Activated naive CD4-positive, alpha-beta T cell (primary cell): ENCODE measurements at places on chromosomes 7 and 10.

DNA sequence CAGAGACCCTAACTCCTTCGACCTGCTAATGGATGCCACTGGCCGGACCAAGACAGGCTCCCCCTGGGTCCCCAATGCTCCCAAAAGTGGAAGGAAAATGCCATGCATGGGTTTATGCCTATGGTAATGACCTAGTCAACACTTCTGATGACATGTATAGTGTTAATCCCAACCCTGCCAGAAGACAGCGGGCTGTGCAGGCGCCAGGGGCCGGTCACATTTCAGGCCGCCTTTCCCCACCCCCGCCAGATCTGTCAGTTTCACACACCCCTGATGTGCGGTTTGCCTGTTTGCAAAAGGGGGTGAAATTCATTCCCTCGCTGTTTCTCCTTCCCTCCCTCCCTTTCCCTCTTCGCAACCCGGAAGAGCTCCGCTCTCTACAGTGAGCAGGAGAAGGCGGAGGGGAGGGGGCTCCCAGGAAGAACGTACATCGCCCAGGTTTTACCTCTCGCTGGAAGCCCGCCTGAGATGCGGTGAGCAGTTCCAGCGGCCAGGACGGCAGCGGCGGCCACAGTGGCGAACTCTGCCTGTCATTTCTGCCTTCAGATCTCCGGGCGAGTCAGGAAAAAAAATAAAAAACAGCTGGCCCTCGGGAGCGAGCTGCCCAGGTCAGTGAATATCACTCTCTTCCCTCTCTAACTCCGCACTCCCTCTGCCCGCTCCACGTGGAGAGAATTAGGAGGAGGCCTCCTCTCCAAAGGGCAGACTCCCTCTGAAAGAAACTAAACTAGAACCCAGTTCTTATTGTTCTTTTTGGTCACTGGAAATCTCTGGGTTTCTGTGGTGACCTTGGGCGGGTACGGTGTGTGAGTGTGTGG lies 9.4 kb upstream of the GATA3 start:
- DNase-seq, result no peak

GRCh38 chr10:119655566-119656001 lies 4.4 kb downstream of the BAG3 start:
- DNase-seq, result no peak

GRCh38 chr7:32161708-32162107 lies 91.5 kb upstream of the PDE1C start:
- no peak for DNase-seq

DNA sequence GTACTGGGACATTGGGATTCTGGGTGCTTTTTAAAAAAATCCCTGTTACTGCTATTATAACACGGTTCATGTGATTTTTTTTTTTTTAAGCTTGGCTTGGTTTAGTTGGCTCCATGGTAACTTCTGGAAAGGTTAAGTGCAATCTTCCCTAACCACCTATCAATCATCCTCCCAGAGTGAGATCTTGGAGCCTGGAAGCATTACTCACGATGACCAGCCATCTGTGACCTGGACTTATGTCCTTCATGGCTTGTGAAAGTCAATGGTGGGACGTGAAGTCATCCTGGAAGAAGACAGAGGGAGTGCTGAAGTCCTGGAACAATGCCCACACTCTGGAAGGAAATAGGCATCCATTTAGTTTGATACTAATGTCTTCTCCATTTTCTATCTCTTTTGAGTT lies 135.5 kb upstream of the FRMD4A start:
- DNase-seq, result no peak

- no peak for DNase-seq
Measured at GRCh38 chr7:7109934-7110333, 72.4 kb upstream of the C1GALT1 start.

DNA sequence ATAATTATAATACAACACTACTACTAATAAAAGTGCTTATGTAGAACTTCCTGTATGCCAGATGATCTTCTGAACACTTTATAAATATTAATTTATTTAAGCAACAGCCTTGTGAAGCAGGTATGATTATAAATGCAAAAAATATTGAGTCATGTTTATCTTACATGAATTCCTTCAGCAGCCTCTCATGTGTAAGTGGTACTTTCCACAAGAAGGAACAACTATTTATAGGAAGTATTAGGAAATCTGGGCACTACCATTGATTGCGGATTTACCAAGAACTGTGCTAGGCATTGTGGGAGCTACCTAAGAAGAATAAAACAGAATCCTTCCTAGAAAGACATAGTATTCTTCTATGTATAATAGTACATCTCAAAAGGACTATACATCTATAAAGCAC lies 10.7 kb upstream of the STEAP4 start:
- no peak for DNase-seq

- no peak for DNase-seq
Measured at GRCh38 chr10:28077889-28078288, 79.0 kb upstream of the ODAD2 start.

- DNase-seq, result no peak
Measured at GRCh38 chr7:106047818-106048705, 64.0 kb downstream of the SYPL1 start.

GRCh38 chr7:133501771-133502170 lies 248.9 kb downstream of the EXOC4 start:
- DNase-seq, result no peak

DNA sequence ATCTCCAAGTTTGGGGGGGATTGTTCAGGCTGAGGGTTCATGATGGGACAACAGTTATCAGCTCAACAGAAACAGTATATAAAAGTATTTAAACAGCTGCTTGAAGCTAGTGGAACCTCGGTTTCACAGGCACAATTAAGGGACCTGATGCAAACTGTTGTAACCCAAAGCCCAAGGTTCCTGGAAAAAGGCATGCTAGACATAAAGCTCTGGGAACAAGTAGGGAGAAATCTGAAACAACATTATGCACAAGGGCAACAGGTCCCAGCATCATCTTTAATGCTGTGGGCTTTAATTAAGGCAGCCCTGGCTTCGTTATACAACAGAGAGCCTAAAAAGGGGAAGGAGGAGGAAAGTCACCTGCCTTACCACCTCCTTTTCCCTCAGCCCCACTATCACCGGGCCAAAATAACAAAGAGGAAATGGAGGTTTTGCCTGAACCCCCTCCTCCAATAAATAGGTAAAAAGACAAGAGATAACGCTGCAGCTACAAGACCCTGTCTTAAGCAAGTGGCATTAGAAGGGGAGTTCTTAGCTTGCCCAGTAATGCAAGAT lies 83.2 kb upstream of the GPR22 start:
- DNase-seq, result no peak

GRCh38 chr7:41809940-41810576 lies 107.2 kb upstream of the INHBA start:
- DNase-seq, result no peak

GRCh38 chr10:30387646-30388243 lies 38.7 kb upstream of the MTPAP start:
- no peak for DNase-seq

DNA sequence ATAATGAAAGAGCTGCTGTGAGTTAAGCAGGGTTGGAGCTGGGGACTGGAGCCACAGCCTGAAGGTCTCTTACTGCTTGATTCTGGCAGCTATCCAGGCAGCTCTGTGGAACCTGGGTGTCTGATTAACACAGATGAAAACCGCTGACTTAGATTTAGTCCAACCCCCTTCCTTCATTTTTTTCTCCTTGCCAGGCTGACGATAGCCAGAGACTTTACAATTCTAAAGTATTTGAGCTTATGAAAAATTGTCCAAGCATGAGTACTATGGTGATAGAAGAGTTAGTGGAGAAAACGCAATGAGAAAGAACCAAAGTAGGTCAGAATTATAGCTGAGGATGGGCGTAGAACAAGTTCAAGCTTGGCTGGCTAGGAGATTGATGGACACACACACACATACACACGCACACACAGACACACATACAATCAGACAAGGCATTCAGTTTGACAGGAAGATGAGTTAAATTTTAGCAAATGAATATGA lies 13.5 kb upstream of the GPR85 start:
- DNase-seq, result no peak

DNA sequence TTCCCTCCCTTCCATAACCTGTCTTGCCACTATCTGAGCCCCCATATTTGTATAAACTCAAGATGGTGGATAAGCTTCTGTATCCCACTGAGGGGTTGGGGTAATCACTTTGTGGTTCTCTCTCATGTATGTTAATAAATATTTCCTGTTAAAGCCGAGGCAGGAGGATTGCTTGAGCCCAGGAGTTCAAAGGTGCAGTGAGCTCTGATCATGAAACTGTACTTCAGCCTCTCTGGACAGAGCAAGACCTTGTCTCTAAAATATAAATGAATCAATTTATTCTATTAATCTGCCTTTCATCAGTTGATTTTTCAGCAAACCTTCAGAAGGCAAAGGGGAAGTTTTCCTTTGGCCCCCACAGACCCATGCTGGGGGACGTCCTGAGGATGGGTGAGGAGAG lies 1.8 kb upstream of the RARRES2 start:
- no peak for DNase-seq

- no peak for DNase-seq
Measured at GRCh38 chr7:7869651-7870050, 98.9 kb upstream of the GLCCI1 start.

DNA sequence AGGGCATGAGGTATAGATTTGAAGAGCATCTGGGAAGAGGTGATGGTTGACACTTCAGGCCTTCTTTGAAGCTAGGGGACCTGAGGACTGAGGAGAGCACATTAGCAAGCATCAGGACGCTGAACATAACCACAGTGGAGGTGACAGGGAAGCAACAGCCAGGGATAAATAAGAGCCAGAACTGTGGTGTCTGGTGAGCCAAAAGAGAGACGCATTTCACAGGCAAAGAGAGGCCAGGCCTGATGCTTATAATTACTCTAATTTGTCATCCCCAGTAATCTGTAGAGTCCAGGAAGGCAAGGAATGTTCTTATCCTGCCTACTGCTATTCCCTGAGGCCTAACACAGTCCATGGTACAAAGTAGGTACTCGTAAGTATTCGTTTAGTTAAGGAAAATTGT lies 10.4 kb upstream of the FAS start:
- no peak for DNase-seq
